ENCODE measurements at places on chromosomes 1 and 21.

DNA sequence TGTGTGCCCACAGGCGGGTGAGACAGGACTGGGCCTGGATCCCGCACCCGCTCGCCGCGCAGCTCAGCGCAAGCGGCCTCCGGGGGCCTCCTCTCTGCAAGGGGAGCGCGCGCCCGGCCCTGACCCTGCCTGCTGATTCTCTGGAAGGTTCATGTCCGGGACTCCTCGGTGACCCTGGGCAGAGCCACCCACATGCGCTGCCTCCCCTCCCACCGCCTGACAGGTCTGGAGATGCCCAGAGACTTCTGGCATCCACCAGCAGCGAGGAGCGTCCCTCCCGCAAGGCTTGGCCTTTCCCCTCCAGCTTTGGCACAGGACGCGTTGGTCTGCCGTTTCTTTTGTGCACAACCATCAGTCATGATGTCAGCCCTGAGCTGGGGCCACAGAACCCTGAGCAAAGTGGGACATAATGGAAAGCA is 42.0 kb upstream of the COL6A2 start:
- no peak for DNase-seq

- no peak for DNase-seq
These were observed 18.6 kb upstream of the BCL10 start for GRCh38 chr1:85295006-85295431.

DNA sequence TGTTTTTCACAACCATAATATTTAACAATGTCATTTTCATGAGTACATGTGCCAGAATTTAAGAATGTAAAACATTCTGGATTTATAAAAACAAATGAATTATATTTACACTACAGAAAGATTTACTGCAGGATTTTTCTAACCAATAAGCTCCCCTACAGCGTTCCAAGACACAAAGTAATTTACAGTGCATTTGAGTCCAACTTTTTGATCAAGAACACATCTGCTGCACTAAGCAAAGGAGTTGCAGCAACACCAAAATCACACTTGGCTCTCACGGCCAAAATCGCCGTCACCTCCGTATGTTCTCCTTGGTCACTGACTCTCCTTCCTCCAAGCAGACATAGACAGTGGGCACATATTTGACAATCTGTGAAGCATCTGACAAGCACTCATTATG is 7.7 kb downstream of the VPS26C start:
- DNase-seq, result no peak

DNA sequence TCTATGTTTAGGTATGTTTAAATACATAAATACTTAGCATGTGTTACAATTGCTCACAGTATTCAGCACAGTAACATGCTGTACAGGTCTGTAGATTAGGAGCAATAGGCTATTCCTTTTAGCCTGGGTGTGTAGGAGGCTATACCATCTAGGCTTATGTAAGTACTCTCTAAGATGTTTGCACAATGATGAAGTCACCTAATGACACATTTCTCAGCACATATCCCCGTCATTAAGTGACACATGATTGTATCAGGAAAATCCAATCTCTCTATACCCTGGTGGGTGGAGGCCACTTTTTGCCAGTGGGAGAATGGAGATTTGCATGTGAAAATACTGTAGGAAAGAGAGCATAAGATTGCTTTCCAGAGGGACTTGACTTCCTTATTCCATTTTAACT is 5.5 kb upstream of the TEDDM1 start:
- no peak for DNase-seq

- DNase-seq, result no peak
These were observed 2.2 kb downstream of the IL10RB start for GRCh38 chr21:33268393-33268736.

- no peak for DNase-seq
These were observed 405.0 kb downstream of the CAMTA1 start for GRCh38 chr1:7190261-7190660.

GRCh38 chr1:15020943-15021745 is 132.4 kb upstream of the TMEM51 start:
- DNase-seq, result no peak

DNA sequence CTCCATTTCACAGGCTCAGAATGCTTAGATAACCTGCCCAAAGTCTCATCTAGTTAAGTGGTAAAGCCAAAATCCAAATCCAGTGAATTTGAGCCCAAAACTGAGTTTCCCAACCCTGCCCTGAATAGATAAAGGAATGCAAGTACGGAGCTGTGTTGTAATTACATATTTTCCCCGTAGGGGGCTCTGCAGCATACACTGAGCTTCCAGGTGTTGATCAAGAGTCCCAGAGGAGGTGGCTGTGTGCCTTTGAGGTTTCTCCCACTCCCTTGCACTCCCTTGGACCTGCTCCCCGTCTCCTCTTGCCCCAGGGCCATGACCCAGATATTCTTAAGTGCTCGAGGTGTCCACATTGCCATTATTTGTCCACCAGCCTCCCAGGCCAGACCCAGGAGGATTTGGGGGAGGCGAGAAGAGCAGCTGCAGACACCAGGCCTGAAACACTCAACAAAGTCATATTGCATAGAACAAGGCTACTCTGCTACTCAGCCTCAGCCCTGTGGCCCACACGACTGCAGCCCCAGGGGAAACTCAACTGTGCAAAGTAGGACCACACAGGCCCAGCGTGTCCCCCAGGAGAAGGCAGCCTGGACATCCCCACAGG is 18.4 kb upstream of the LY9 start:
- no peak for DNase-seq

DNA sequence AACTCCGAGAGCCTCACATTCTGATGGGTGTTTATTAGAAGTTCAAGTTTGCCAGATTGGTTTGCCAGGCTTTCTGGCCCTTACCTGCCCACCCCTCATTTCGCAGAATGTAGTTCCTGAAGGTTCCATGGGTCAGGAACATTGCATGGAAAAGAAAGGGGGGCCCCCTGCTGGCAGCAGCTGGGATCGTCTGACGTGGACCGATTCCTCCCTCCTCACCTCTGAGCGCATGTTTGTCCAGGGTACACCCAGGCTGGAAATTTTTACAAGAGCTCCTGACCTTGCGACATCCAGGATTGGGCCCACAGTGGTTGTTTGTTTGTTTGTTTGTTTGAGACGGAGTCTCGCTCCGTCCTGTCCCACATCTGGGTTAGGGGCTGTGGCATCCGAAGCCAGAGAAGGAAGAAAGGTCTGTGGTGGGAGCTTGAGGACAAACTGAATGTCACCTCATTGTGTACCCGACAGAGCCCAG is 126.0 kb upstream of the TMEM51 start:
- no peak for DNase-seq

- DNase-seq, result no peak
These were observed 97.5 kb upstream of the ARHGEF16 start for GRCh38 chr1:3356827-3357460.

- no peak for DNase-seq
These were observed 28.8 kb downstream of the DR1 start for GRCh38 chr1:93374334-93375106.

DNA sequence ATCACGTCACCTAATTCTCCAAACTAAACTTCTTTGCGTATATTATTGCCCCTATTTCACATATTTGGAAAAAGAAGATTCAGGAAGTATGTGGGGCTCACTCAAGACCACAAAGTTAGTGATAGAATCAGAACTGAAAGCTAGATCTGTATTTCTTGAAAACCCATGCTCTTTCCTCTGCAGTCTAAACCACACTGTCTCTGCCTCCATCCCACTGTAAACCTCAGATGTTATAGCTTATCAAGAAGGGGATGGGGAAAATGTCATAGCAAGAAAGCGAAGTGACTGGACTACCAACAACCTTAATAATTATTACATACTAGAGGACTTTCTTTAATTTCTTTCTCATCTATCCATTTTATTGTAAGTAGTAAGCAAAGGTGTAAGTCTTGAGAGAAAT is 257.7 kb upstream of the SGIP1 start:
- DNase-seq, result no peak

- DNase-seq, result no peak
These were observed 466.5 kb downstream of the NCAM2 start for GRCh38 chr21:21464684-21465083.

GRCh38 chr1:15352128-15352957 is 57.3 kb upstream of the EFHD2 start:
- no peak for DNase-seq

- no peak for DNase-seq
These were observed 89.1 kb upstream of the NEGR1 start for GRCh38 chr1:72371259-72372035.

DNA sequence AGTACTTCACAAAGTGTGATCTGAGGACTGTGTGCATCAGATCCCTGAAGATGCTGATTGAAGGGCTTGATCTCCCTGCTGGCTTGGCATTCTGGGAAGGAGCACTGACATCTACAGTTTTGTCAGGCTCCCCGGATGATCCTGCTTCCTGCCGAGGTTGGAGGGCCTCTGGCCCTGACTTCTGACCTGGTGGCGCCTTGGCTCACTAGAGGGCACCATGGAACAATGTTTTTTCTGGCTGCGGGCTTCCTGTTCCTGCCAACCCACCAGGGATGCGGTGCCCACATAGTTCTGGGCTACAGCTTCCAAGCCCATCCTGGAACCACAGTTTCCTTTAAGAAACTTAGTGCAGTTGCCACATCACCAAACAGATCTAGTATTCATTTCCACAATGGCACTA is 38.8 kb upstream of the RASAL2 start:
- no peak for DNase-seq

DNA sequence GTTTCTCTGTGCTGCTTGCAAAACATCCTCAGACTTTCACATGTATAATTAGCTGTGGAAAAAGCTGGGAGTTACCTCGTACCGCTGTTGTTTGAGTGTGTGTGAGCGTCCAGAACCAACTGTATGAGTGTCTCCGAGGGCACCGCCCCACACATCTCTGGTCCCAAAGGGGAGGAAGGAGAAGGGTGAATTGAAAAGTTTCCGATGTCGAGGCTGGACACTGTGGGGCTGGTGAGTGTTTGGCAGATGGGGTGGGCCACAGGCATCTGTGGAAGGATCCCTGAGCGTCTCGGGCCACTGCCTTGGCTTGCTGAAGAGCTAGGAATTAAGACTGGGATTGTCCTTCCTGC is 1.2 kb downstream of the ATP2B4 start:
- DNase-seq, result no peak

DNA sequence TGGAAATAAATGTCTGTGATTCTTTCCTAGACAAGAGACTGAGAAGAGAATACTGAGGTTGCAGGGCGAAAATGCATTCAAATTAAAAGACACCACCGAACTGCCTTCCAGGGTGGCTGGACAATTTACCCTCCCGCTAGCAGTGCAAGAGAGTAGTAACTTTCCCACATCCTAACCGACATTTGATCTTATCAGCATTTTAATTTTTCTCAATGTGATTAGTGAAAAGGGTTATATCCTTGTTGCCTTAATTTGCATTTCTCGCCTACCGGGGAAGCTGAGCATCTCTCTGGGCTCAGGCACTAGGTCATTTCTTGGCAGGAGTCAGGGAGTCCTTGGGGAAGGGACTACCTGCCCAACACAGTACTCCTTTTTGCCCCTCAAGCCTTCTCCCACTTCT is 2.8 kb downstream of the TNFRSF8 start:
- no peak for DNase-seq

DNA sequence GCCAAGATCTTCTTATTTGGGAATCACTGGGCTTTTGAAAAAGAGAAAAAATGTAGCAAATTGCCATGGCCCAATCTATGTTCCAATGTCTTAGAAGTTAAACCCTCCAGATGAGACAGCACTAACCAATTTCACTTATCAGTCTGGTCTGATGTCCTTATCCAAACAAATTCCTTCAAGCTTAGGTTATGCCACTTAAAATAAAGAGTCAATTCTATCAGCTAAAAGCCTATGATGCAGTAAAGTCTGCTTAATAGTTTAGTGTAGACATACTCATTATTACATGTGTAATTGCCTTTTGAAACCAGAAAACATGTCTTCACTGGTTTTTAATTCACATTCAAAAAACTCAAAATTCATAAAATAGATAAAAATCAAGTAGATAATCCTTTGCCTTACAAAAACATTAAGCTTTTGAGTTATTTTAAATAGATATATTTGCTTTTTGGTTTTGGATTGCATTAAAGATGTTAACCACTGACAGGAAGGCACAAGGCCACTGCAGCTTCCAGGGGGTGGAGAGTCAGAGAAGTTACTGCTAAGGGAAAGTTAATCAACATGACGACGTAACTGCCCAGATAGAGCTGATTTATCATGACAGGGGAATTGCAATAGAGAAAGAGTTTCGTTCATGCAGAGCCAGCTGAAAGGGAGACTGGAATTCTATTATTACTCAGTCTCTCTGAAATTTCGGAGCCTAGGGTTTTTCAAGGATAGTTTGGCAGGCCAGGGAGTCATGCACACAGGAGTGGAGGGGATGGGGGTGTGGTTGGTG is 106.1 kb downstream of the MAP3K21 start:
- no peak for DNase-seq

DNA sequence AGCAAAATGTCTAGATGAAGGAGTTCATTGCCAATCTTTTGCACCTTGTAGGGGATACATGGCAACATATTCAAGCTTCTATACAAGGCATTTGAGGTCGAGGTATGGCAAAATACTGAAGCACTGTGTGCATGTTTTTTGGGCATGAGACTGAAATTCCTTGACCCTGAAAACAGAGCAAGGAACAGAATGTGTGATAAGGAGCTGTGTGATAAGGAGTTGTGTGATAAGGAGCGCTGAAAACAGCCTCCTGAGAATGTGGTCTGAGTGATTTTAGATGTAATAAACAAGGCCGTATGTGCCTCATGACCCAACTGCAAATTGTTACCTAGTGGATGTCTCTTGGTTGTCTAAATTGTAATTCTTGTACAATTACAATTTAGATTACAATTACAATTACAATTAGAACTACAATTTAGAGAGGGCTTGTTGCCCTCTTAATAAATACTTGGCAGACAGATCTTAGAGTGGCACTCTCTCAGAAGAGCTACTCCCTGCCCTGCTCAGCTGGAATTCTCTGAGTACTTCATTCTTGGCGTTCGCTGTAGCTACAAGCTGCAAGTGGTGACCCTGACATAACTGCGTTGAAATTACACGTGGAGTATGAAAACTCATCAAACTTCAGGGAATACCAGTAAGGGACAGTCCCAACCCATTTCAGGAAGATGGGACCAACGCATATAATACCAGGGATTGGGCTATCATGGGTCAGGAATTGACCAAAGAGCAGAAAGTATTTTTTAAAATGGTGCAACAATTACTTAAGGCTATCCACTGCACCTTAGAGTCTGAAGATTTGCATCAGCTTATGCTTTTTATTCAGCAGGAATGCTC is 20.0 kb upstream of the ITLN1 start:
- DNase-seq, result no peak

DNA sequence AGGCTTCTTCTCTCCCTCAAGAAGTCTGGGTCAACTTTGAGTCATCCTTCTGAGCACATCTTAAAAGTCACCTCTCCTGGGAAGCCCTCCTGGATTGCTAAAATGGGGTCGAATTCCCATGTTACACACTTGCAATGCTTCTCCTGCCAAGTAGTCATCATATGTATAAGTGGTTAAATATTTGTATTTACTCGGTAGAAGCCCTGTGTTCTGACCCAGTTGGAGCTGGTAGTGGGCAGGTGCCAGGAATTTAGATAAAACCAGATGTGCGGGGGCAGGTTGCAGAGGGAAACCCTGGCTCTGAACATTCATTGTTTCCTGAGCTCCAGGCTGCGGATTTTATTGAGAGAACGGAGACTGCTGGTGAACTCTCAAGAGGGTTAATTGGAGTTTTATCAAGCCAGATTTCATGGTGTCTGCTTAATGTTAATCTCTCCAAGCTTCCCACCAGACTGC is 52.8 kb upstream of the RPL11 start:
- no peak for DNase-seq
